ENCODE measurements at places on chromosomes 12 and 14.

DNA sequence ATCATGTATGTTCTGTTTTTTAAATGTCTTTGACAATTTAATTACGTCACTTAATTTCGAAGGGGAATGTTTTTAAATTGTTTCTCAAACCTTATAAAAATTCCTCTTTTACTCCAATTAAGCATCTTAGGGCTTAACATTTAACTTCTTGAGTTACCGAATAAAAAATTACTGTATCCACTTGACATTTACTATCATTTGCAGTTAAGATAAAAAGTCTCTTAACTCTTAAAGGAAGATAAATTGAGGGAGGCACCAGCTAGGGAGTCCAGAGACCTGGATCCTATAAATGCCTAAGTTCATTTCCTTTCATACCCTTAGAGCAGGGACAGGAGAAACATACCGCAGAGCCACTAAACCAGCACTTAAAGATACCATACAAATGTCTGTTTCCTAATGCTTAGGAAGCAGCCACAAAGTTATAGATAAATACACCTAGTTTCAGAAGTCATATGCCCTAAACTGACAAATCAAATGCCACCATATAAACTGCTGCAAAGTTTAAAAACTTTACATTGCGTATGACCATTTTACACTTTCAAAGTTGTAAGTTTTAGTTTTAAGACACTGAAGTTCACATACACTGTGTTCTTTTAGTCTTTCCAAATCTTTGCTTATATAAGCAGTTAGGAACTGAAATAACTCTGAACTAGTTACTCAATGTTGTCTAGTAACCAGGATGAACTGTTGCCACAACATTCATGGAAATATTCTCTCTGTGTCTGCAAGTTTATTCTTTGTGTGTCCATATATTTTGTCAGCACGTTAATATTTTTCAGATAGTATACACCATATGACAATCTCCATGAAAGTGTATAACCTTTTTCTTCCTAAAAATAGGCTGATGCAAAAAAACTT, 71.2 kb downstream of the GALNT4 start:
- no peak for DNase-seq

- DNase-seq, result no peak
Measured at GRCh38 chr14:23528555-23528954, 23.0 kb downstream of the ZFHX2 start.

DNA sequence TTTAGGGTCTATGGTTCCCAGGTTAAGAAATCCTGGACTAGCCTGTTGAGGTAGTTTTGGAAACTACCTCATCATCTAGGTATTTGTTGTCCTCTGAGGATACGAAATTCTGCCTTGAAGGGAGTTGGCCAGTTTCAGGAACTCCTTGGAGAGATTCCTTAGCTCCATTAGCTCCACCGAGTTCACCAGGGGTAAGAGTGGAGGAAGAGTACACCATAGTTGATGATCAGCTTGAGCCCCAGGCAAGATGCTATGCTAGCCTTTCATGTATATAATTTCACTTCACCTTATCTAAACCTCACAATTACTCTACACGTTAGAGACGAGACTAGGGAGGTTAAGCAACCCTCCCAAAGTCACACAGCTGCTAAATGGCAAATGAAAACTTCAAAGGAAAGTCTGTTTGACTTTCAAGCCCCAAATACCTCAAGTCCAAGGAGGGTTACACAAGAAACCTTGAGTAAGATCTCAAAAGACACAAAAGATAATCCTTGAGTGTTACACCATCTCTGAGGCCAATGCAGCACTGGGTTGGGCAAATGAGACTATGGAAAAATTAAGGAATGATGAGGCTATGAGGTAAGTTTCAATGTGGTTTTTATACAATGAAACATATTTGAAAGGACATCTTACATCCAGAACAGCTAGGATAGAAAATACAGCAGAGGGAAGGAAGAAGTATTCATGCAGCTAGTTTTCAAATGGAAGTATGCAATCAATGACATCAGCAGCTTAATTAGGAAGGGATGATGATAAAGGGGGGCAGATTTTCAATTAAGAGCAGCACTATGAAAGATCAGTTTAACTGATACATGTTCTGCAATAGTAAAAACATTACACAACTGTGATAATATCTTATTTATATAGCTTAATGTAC, 97.2 kb upstream of the KRAS start:
- no peak for DNase-seq

DNA sequence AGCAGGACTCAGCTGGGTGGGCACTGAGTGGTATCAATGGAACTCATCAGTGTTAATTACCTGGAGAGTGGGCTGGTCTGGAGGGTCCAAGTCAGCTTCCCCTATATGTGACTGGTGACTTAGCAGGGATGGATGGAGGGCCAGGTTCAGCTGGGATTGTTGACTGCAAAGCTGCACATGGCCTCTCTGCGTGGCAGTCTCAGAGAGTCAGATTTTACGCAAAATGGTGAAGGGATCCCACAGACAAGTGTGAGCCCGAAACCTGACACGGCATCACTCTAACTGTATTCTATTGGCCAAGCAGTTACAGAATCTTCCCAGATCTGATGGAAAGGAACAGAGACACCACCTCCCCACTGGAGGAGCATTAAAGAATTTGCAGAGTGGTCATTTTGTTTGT, 716.0 kb upstream of the TBX3 start:
- no peak for DNase-seq

DNA sequence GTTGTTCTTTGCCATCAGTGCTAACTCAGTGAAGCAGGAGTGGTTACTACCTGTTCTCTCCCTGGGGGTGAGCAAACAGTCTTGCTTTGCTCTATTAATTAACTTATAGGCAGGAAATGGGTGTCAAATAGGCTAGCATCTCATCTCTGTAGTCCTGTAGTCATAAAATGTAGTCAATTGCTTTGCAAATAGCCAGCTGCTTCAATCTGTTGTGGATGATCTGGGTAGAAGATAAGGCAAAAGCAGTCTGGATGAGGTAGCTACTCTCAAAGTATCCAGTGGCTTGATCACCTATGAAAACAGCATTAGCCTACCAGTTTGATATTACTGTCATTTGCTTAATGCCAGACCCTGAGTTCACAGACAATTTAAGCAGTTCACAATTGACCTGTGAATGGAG, 369.0 kb upstream of the TMTC1 start:
- DNase-seq, result no peak

- peak; percentile 43 for DNase-seq
Measured at GRCh38 chr14:103679351-103679750, 35.9 kb downstream of the XRCC3 start.

DNA sequence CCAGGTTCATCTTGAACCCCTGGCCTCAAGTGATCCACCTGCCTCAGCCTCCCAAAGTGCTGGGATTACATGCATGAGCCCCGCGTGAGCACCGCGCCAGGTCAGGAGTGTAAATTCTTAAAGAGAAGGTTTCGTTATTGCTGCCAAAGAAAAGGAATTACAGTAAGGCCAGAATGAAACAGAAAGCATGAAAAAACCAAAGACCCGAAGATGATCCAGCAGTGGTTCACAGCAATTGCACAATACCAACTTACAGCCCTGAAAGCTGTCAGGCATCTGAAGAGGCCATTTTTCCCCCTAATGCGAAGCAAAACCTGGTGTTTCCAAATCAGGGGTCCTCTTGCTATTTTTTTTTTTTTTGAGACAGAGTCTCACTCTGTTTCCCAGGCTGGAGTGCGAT, 10.3 kb downstream of the RBM23 start:
- no peak for DNase-seq

DNA sequence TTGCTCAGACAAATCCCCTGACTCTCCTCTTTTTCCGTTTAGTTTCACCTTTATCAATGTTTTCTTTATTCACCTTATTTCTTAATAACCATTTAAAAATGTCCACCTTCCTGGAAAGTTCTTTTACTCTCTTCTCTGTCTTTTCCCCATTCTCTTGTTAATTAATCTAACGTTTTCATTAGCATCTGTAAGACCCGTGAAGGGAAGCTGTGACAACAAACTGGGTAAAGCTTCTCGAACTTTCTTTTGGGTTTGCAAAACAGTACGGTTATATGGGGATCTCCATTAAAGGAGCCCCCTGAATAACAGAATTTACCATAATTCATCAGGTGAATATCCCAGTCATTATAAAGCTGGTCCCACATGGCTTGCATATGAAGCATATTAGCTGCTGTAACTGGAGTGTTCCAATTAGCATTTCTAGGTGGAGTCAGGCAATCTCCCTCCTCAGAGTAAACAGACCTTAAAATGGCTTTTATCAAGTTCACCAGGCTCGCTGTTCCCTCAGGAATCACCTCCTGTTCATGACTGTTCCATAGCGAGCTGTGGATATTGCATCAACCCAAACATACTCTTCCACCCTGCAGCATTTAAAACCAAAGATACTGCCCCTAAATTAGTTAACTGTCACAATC, 42.4 kb downstream of the TMEM30B start:
- DNase-seq, result no peak

DNA sequence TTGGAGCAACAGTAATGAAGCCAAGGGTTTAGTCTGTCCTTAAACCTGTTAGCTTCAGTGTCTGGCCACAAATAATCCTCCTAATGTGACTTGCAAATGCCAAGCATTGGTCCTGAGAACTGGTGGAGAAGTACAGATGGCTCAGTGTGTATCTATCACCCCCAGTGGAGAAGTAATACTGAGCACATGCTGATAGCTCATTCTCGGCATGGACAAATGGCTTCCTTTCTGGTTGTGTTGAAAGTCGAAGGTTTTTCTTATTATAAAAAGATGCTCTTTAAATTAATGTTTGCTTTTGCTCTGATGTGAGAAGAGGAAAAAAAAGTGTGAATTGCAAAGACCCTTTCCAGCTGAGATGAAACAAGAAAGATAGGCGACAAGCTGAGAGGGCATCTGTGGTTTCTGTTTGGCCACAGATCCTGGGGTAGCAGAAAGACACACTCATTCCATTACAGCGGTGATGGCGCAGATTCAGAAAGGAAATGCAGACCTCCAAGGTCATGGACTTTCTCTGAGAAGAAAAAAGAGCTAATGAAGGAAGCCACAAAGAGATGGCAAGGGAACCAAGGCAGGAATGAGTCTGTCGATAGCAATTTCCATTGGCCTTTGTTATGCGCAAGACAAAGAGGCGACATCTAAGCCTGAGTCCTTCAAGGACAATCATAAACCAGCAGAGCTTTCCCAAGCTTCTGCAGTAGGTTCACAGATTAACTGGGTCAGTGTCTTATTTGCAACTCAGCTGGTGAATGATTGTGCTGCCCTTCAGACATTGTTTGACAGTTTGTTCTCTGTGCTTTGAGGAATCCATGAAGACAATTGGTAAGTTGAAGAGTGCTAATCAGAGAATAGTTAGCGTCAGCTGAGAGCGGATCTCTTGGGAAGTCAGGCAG, 155.5 kb upstream of the RGS6 start:
- peak; percentile 18 for DNase-seq

- no peak for DNase-seq
Measured at GRCh38 chr14:36857136-36857535, 195.5 kb downstream of the PAX9 start.

- DNase-seq, result no peak
Measured at GRCh38 chr12:104360157-104360556, 56.6 kb downstream of the EID3 start.

DNA sequence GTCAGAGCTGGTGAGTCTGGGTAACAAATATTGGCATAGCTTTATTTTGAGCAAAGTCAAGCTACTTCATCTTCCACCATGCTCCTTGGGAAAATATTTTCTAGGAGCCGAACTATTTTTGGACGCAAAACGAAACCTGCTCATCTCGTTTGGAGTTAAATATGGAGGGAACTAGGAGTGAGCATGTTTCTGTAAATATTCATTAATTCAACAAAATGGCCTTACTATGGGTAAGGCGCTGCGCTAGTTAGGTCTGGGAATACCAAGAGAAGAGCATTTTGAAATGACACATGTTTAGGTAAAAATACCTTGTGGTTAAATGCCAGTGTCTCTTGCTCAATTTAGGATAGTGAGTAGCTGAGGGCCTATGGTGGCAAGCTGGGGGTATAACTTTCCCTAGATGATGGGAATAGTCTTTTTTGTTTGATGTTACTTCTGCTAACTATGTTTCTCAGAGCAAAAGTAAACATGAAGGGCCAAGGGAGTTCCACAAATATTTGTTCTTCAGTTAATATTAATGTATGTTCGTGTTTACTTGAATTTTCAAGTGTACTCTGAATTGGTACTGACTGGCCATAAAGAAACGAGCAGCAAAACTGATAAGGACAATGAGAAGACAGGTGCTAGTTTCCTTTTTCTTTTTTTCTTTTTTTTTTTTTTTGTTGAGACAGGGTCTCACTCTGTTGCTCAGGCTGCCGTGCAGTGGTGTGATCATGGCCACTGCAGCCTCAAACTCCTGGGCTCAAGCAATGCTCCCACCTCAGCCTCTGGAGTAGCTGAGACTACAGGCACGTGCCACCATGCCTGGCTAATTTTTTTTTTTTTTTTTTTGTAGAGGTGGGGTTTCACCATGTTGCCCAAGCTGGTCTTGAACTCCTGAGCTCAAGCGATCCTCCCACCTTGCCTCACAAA, 77.7 kb downstream of the MAP1LC3B2 start:
- no peak for DNase-seq

GRCh38 chr14:65470404-65470880, 57.9 kb downstream of the FUT8 start:
- no peak for DNase-seq

DNA sequence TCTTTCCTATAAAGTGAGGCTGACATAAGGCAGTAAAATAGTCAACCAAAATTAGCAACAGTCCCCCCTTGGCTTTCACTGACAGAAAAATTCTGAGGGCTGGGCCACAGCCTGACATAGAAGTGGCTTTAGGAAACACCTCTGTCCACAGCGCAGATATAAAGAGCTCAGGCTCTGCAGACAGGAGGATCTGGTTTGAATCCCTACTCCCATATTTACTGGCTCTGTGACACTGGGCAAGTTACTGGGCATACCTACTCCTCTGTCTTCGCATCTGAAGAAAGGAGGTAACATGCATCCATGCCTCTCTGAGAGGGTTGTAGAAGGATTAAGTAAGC, 95.3 kb downstream of the STXBP6 start:
- no peak for DNase-seq

- DNase-seq, result no peak
Measured at GRCh38 chr14:103879570-103880347, 32.4 kb upstream of the PPP1R13B start.

DNA sequence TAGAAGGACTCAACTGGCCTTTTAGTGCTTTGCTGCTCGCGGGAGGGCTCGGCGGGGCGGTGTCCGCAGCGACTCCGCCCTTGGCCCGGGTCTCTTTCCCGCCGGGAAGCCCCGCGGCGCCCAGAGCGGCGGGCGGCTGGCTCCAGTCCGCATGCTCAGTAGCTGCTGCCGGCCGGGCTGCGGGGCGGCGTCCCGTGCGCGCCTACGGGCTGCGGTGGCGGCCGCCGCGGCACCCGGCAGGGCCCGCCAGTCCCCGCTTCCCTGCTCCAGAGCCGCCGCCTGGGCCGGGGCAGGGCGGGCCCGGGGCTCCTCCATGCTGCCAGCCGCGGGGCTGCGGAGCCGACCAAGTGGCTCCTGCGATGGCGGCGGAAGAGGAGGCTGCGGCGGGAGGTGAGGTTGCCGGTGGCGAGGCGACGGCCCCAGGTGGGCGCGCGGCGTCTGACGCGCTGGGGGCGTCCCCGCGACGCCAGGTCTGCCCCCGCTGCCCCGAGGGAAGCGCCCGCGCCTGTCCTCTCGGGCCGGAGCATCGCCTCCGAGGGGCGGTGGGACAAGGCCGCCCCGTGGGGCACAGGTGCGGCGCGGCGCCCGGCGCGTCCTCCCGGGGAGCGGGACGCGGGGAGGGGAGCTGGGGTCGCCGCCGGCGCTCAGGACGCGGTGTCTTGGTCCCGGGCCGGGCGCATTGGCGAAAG, at the start of gene BMAL2:
Gene BMAL2, plus strand, starts transcription at position 123 of the 689 bp plus-strand sequence. Its CDS starts 237 bp downstream, at position 360.
- no peak for DNase-seq
